B cell (primary cell): ENCODE measurements at places on chromosomes 12 and 14.

DNA sequence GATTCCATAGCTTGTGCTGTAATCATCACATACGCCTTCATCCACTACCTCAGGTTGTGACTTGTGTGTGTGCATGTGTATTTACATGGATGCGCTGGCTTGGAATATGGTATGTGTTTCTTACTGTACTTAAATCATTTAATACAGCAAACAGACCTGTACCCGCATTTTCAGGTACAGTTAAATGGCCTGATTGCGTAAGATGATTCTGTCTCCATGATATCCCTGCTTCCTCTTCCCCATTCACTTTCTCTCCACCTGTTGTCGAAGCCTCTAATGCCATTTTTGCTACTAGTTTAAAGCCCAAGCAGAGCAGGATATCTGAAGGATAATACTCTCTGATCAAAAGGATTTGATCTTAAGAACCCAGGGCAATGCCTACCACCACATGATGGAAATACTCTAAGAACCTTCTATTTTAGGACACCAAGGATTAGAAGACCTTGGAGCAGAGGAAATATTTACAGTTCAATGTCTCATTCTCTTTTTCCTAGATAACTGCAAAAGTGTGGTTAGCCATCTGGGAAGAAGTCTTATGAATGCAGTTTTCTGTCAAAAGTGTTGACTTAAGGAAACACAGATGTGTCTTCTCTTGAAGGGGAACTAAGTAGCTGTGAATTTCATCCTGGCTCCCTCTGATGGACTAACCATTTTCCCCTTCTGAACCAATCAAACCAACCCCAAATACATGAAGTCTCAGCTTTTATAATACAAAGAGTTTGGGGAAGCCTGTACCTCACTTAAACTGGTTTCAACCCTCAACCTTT lies 78.7 kb downstream of the HELB start:
- no peaks in the 10 kb centered on the region for H3K4me1 ChIP-seq
- no peaks in the 10 kb centered on the region for H3K27me3 ChIP-seq
- no peaks in the 10 kb centered on the region for H3K36me3 ChIP-seq
- H3K27ac ChIP-seq: no peak overlapping the region
- no peak overlapping the region for H3K4me3 ChIP-seq

DNA sequence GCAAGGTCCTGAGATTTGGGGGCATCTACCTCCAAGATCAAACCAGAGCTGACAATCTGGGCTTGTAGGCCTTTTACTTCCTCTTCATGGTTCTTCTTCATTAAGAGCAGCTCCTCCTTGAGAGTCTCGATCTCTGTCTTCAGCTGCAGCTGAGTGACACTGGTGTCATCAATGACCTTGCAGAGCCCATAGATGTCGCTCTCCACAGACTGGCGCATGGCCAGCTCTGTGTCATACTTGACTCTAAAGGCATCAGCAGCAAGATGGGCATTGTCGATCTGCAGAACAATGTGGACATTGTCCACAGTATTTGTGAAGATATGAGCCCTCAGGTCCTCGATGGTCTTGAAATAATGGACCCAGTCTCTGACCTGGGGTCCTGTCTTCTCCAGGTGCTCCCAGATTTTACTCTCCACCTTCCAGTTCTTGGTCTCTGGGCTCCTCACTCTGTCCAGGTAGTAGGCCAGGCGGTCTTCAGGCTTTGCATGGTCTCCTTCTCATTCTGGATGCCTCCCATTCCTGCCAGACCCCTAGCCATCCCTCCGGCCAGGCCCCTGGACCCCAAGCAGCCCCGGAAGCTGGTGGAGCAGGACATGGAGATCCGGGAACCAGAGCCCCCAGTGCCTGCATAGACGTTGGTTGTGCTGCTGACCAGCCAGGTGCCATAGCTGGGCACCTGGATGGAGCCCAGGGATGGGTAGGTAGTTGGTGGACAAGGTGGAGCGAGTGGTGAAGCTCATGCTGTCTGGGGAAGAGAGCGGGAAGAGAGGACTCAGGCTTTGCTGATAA lies 141.0 kb downstream of the MSRB3 start:
- H3K4me1 ChIP-seq: no peaks in the 10 kb centered on the region
- no peaks in the 10 kb centered on the region for H3K36me3 ChIP-seq
- DNase-seq: no peak
- no peak overlapping the region for H3K4me3 ChIP-seq
- H3K27ac ChIP-seq: no peak overlapping the region

DNA sequence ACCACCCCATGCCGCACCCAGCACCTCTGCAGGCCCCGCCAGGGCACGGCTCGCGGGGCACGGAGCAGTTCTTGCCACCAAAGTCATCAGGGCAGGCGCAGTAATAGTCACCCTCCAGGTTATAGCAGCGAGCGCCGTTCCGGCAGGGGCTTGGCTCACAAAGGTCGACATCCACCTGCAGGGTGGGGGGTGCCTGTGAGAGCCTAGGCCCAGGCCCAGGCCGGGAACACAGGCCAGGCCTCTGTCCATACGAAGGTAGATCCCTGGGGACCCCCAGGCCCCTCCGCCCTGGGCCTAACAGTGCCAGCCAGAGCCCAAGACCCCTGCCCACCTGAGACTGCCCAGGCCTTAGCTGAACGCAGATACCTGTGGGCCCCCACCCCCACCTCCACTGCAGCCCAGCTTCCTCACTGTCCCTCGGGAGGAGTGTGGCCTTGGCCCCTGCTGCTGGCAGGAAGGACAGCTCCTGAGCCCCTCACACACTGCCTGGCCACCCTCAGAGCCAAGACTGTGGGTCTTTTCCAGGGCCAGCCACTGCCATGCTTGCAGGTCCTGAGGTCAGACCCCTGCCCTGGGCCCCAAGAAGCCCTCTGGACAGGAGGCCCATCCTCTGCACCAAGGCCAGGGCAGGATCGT lies 19.3 kb downstream of the JAG2 start:
- no peaks in the 10 kb centered on the region for H3K27me3 ChIP-seq
- no peak overlapping the region for H3K27ac ChIP-seq
- no peaks in the 10 kb centered on the region for H3K36me3 ChIP-seq
- no peaks in the 10 kb centered on the region for H3K4me1 ChIP-seq

- no peak for DNase-seq
- H3K4me3 ChIP-seq: no peak overlapping the region
- H3K4me1 ChIP-seq: no peaks in the 10 kb centered on the region
- no peaks in the 10 kb centered on the region for H3K27me3 ChIP-seq
- H3K36me3 ChIP-seq: no peaks in the 10 kb centered on the region
These were observed 24.8 kb upstream of the VASH1 start for GRCh38 chr14:76736514-76736913.

DNA sequence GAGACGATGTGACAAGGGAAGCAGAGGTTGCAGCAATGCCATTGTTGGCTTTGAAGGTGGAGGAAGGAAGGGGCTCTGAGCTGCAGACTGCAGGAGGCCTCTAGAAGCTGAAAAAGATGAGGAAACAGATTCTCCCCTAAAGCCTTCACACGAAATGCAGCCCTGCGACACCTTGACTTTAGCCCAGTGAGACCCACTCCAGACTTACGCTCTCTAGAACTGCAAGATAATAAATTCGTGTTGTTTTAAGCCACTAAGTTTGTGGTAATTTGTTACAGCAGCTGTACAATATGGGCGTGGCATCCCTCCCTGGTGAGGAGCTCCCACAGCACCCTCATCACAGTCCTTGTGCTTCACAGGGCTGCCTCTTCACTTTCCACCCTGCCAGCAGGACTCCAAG lies 53.2 kb downstream of the GOLGA5 start:
- H3K4me3 ChIP-seq: no peak overlapping the region
- H3K27me3 ChIP-seq: no peaks in the 10 kb centered on the region
- peaks cover 6% of the 10 kb centered on the region for H3K4me1 ChIP-seq
- DNase-seq: no peak
- no peak overlapping the region for H3K27ac ChIP-seq
- no peaks in the 10 kb centered on the region for H3K36me3 ChIP-seq

GRCh38 chr12:88015825-88016224 lies 13.4 kb downstream of the C12orf50 start:
- no peak overlapping the region for H3K4me3 ChIP-seq
- H3K27me3 ChIP-seq: no peaks in the 10 kb centered on the region
- DNase-seq: no peak
- H3K4me1 ChIP-seq: no peaks in the 10 kb centered on the region

- no peak overlapping the region for H3K27ac ChIP-seq
- H3K4me3 ChIP-seq: no peak overlapping the region
- no peaks in the 10 kb centered on the region for H3K36me3 ChIP-seq
- DNase-seq: no peak
- no peaks in the 10 kb centered on the region for H3K27me3 ChIP-seq
These were observed 196.4 kb upstream of the G2E3 start for GRCh38 chr14:30362369-30363218.

GRCh38 chr14:51684760-51685159 lies 33.0 kb downstream of the FRMD6 start:
- no peaks in the 10 kb centered on the region for H3K4me1 ChIP-seq
- DNase-seq: no peak
- no peak overlapping the region for H3K4me3 ChIP-seq

DNA sequence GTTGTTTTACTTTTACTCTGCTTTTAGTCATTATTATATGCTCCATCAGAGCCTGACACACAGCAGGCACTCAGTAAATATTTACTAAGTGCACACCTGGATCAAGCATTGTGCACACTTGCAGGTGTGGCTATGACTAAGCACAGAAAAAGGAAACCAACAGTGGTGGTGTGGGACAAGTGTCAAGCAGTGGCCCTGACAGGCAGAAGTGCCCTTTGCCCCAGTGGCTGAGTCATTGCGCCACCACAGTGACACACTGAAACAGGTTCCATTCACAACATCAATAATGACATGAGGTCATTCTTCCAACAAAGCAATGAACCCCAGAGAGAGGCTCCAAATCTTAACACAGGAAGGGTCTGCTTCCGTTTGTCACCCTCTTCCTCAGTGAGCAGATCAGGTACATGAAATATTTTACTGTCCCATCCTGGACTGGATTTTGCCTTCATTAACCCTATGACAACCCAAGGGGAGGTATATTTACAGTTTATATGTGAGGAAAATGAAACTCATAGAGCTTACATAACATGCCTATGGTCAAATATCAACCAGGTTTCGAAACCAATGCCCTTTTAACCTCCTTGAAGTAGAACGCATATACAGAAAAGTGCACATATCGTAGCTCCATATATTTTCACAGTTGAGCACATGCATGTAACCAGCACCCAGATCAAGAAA lies 82.6 kb upstream of the GTF2A1 start:
- no peaks in the 10 kb centered on the region for H3K27me3 ChIP-seq
- no peak for DNase-seq
- H3K36me3 ChIP-seq: no peaks in the 10 kb centered on the region
